ENCODE measurements at places on chromosomes 1 and 21.

GRCh38 chr1:87821335-87821697 lies 492.6 kb downstream of the LMO4 start:
- no peak for DNase-seq

DNA sequence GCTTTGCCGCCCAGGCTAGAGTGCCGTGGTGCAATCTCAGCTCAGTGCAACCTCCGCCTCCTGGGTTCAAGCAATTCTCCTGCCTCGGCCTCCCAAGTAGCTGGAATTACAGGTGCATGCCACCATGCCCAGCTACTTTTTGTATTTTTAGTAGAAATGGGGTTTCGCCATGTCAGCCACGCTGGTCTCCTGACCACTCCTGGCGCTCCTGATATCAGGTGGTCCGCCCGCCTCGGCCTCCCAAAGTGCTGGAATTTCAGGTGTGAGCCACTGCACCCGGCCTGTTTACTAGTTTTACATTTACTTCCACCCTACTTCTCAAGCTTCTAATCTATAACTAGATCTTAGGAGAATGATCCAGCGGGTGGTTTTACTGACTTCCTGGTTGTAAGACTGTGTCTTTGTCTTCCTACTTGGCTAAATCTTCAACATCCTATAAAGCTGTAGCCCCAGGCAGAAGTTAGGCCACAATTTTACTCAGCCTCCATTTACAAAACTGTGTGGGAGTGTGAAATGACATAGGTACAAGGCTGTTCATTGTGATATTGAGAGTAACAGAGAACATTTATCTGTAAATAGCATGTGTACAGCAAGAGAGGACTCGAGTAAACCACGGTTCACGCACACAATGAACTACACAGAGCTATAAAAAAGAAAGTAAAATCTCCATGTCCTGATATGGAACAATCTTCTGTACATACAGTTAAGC lies 9.6 kb upstream of the POU2F1 start:
- no peak for DNase-seq

GRCh38 chr1:45621895-45622523 lies 1.8 kb downstream of the CCDC17 start:
- DNase-seq, result no peak

DNA sequence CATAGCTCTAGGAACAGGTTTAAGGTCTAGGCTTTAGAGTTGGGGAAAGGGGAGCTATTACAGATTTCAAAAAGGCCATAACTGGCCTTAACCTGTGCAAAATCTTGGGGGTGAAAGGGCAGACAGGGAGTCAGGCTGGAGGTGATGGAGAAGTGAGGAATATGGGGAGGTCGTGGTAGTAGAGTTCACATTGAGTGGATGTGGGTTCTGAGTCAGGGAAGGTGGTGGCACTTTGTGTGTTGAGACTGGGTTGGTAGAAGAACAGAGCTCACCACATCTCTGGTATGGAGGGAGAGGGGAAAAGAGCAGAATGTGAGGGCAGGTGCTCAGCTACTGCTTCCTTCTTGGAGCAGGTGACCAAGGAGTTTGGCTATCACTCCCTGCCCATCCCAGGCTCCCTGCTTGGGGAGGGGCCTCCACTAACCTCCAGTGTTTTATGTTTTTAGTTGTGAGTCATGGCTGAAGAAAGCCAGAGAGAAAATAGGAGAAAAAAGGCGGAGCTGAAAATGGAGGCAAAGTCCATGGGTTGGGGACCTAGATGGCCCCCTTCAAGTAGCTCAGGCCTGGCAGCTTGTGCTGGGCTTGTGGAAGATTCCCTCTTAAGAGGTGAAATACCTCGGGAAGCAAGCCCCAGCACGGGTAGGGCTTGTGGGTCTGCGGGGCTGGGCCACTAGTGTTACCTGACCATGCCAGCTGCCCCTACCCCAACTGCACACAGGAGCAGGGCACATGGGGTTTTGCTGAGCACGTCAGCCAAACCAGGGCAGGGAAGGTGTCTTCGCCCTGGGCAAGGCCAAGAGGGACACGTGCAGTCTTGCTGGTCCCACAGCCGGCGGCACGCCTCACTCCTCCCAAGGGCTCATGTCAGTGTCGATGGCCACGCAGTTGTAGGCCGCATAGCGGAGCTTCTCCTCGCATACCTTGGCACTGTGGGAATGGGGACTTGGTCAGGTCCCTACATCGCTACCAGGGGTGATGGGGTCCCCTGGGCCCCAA lies 8.2 kb downstream of the HECTD3 start:
- no peak for DNase-seq

DNA sequence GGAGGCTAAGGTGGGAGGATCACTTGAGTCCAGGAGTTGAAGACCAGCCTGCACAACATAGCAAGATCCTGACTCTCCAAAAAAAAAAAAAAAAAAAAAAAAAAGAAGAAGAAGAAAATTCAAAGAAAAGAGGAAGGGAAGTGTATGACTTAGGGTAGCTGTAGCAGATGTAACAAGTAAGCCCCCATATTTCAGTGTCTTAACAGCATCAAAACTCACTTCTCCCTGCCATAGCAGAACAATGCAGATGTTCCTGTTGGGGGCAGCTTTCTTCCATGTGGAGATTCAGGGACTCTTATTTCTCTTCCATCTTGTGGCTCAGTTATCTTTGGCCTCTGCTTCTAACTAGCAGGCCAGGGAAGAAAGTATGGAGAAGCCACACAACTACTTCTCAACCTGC lies 10.2 kb upstream of the PTGFRN start:
- no peak for DNase-seq

GRCh38 chr1:116661633-116662032 lies 5.9 kb downstream of the IGSF3 start:
- DNase-seq, result no peak

DNA sequence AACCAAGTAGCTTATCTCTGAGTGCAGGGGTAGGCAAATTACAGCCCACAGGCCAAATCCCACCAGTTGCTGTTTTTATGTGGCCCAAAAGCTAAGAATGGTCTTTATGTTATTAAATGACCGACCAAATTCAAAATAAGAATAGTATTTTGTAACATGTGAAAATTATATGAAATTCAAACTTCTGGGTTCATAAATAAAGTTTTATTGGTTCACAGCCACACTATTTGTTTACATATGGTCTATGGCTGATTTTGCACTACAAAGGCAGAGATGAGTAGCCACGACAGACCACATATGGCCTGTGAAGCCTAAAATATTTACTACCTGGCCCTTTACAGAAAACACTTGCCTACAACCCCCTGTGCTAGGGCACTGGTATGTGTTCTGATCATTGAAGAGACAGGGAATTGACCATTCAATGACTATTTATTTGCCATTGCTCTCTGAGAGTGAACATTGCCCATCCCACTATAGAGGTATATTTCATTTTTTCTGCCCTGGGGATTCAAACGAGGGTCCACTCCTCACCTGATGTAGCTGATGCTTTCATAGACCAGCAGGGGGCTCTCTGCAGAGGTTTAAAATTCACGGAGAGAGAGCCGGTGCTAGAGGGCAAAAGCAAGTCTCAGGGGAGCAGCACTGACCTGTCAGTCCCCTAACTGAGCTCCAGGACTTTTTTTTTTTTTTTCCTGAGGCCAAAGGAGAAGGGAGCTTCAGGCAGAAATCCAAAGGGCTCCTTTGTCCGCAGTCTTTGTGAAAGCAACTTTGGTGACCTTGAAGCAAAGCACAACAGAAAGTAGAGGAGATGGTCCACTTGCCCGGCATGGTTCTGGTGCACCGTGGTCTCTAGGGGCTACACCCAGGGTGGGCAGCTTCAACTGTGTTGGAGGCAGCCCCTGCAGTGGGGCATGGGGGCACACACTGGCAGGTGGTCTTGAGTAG lies 7.3 kb upstream of the GNL2 start:
- no peak for DNase-seq

DNA sequence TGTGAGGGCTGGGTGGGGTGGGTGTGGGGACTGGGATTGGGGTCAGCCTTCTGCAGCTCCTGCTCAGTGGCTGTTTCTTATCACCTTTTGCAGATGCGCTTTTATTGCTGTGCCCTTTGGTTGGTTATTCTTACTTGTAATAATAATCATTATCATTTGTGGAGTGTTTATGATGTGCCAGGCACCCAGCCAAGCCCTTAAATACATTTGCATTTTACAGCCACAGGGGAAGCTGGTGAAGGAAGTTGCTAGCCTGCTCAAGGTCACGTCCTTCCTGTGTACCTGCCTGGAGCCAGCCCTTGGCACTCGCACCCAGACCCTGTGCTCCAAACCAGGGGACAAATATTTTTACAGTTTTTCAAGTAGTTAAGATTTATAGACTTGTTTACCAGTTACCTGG lies 144.0 kb downstream of the PGBD5 start:
- DNase-seq, result peak; percentile 53

DNA sequence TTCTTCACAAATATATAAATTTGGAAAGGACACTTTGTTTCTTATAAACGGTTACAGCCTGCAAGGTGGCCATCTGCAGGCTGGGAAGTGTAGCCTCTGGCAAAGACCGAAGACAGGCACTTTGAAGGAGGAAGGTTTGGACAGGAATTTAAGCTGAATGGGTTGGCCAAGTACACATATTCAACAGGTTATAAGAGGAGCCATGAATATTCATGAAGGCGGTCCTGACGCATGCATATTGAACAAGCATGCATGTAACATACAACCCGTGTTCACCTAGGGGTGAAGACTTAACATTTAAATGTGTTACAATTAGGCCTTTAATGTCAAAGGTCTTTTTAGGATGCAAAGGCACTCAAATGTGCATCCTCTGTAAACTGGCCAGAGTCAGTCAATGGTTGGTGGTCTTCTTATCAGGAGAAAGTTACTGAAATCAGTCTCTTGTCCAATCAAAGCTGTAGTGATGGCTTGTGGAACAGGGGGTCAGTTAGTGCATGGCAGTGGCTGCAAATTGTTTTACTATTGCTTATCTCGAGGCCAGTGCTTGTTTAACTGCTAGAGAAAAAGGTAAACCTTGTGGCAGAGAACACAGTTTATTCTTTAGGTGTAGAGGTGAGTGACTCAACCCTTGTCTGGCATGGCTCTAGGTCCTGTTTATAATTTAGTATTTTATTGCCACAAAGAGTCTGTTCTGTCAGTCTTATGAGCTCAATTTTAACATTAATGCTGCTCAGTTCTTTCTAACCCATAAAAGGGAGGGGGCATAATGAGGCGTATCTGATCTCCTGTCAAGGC lies 70.3 kb upstream of the F3 start:
- no peak for DNase-seq

DNA sequence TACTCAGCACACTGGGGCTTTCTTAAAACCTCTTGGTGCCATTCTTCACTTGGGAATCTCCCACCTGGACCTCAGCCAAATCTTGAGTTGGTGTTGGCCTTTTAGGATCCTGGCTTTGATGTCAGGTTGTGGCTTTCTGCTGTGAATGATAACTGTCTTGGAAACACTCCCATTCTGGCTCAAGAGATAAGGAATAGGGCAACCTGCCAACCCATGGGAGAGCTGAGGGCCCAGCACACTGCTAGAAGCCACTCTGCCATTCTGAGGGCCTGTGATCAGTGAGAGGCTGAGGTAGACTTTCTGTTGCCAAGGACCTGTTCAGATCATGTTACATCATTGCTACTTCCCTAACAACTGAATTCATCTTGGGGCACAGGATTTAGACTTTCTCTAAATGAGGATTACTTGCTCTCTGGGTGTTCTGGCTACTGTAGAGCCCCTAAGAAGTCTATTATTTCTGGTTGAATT lies 45.8 kb downstream of the TTC39A start:
- no peak for DNase-seq
